ENCODE measurements at places on chromosomes 2 and 18.
A peak's percentile ranks its signal among the peaks of the same experiment; 100 is the strongest.

GRCh38 chr18:63402246-63403162, 19.8 kb downstream of the VPS4B start:
- no peak for DNase-seq

DNA sequence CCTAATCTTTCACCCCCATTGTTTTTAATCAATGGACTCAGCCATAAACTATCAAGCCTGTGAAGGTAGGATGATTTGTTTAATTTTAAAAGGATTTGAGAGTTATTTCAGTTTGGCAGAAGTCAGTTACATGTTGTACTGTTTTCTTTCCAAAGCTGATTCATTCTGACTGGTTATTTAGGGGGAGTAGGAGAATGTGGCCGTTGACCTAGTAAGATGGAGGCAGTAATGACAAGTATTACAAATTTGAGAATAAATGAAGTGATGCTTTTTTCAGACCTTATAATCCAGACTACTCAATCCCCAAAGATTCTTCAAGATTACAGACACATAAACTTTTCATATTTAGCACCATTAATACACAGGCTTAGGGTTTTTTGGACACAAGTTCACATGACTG, 4.3 kb downstream of the EPHA4 start:
- DNase-seq, result no peak

DNA sequence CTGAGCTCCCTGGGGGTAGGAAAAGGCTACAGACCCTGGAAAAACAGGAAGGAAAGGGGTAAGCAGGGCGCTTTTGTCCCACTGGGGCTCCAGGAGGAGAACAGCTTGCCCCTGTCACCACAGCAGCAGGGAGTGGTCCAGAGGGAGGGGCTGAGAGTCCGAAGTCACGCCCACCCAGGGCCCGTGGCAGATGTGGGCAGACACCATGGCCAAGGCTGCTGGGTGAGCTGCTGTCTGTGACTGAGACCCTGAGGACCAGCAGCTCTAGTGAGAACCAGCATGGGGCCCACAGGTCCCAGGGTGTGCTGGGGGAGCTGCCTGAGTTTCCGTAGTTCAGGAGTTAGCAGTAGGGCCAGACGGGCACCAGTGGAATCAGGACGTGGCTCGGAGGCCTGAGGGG, 162.0 kb downstream of the SPP2 start:
- no peak for DNase-seq

GRCh38 chr2:231615058-231615671, 22.5 kb downstream of the TEX44 start:
- DNase-seq, result no peak

DNA sequence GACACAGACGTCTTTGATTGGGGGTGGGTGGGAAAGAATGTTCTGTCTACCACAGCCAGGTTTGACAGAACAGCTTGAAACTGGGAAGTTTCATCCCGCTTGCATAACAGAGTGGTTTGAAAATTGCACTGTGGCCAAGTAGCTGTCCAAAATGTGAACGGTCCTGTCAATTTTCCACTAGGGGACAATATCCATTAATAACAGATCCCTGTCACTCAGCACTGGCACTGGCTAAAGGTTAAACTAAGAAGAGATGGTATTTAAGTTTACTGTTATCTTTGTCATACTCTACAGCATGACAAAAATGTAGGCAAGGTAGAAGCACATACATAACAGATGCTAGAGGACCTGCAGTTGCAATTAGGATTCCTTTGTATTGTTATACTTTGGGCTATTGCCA, 55.6 kb upstream of the ACMSD start:
- no peak for DNase-seq

GRCh38 chr2:96888072-96889011, 18.5 kb upstream of the SEMA4C start:
- no peak for DNase-seq

DNA sequence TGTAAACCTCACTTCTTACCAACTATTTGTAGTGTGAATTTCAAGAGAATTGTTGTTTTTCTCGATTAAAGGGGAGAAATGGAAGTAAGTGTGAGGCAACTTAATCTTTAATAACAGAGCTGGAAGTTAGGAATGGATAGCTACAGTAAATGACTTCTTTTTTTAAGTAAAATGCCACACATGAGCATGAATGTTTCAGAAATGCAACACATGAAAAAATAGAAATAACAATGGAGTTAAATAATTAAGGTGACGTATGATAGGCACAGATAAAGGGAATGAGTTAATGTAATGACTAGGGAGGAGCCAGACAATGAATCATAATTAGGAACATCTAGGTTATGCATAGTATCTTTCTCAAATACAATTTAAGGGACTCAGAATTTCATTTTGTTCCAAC, 3.4 kb downstream of the REL start:
- no peak for DNase-seq

DNA sequence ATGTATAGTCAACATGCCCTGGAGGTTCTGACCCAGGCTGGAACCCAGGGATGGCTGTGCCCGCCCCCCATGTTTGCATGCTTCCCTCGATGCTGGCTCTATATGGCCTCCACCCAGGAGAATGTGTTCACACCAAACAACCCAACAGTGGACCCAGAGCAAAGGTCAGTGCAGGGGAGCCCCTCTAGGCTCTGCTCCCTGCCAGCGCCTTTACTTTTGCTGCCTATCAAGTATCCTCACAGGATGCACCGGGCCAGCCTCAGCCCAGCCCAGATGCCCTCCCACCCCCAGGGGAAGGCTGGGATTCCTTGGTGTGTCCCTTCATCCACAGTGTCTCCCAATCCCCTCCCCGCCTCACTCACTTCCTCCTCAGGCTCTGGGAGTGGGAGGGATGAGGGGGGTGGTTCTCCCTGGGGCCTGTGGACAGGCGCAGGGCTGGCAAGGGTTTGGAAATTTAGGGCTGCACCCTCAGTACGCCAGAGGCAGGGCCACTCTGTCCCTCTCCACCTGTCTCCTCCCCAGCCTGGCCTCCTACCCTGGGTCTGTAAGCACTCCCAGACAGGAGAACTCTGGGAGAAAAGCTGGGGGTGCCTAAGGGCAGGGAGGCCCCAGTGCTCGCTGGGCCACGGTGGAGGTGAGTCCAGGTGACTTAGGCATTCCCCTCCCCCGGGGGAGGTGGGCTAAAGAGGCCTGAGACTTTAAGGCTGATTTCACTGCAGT, 2.3 kb downstream of the ATP6V1B1 start:
- no peak for DNase-seq

DNA sequence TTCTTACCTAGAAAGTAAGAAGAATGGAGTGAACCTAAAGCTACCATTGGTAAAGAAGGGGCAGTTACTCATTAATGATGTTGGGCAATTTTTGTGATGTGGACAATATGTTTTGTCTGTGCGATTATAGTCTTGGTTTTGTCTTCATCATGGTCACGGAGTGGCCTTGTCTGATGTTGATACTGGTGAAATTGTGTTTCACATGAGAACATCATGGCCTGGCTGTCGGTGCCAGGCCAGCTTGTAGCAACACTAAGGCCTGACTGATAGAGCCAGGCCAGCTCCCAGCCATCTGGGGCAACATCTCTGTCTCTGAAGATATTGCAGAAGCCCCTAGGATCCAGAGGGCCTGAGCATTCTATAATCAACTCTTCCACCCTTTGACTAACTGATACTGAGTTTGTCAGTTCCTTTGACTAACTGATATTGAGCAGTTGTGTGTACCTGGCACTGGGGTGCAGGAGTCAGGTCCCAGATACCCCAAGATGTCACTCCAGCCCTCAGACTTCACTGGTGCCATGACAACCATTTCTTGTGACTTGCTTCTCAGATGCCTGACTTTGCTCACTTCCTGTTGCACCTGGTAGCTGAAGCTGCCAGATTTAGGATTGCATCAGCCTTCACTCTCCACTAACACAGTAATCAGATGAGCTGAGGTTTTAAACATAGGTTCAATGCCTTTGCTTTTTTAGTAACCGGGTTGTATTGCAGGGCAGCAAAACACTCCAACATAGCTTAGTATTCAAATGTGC, 62.5 kb downstream of the RPIA start:
- no peak for DNase-seq

DNA sequence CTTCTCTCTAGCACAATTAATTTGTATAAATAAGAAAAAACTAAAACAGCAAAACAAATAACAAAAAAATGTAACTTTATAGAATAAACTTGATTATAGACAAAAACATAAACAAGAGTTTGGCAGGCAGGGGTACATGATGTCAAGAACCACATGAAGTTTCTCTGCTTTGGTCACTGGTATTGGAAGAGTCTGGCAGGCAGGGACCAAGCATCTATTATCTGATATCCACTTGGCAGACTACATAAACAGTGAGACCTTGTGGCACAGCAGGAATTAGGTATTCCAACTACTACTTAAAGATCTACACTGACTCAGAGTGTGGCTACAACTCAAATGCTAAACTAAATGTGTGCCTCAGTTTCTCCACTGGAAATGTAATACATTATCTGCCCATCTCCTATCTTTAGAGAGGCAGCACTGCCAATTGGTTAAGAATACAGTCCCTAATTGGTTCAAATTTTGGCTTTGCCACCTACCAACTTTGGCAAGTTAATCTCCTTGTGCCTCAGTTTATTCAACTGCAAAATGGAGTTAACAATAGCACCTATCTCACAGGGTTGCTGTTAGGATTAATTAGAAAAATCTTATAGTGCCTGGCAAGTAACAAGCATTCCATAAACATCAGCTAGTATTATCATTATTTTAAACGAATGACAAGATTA, 2.7 kb downstream of the MAP4K3 start:
- DNase-seq, result no peak

GRCh38 chr2:49000695-49001094, 153.6 kb downstream of the FSHR start:
- no peak for DNase-seq

GRCh38 chr2:86790676-86791572, at the start of gene CD8A:
Gene CD8A (minus strand): TSS chr2:86790913. CDS start chr2:86790825, 88 bp downstream.
- DNase-seq, result no peak

- no peak for DNase-seq
Measured at GRCh38 chr2:94996305-94997100, 29.0 kb upstream of the MAL start.

- no peak for DNase-seq
Measured at GRCh38 chr2:13005048-13005447, 288.3 kb downstream of the TRIB2 start.

DNA sequence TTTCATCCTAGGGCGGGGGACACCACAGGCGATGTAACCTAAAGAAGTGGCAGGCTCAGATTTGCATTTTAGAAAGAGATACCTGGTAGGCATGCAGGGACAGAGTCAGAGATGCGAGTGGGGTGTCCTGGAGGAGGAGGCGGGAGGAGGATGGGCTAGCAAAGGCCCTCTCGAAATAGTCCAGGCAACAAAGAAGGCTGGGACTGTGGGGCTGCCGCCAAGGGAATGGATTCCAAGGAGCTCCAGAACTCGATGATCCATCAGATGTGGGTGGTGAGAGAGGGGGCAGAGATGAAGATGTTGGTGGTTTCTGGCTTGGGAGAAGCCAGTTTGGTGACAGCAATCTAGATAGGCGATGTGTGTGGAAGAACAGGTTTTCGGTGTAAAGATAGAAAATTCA, 12.5 kb upstream of the INPP5D start:
- DNase-seq, result no peak

DNA sequence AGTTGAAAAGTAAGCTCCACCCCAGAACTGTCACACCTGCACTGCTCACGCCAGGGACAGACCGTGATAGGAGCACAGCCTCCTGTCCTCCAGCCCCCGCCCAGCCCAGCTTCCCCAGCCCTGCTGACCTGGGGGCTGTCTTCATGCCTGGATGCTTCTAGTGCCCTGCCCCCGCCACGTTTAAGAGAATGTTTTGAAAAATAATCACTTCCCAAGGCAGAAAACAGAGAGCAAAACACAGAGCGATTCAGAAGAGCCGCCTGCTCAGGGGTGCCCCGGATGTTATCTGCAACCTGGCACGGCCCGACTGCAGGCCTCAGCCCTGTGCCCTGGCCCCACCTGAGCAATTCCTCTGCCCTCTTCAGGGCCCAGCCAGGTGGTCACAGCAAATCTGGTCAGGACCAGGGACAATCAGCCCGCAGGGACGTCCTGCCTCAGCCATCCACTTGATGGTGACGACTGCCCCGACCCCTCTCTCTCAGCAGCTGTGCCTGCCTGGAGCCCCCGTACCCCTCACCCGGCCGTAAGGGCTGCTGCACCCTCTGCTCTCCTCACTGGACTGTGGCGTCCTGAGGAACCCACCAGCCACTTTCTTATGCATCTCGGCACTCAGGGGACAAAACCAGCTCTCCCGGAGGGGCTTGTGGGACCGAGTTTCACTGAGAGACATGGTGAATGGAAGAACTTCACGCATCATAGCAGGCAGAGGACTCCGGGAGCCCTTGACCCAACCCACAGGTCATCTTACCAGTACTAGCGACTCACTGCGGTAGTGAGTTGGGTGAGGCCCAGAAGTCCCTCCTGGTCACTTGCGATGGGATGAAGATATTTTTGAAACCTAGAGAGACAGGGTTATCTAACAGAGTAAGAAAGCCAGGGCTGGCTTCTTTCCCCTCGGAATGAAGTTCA, 30.2 kb downstream of the ADI1 start:
- DNase-seq, result no peak

DNA sequence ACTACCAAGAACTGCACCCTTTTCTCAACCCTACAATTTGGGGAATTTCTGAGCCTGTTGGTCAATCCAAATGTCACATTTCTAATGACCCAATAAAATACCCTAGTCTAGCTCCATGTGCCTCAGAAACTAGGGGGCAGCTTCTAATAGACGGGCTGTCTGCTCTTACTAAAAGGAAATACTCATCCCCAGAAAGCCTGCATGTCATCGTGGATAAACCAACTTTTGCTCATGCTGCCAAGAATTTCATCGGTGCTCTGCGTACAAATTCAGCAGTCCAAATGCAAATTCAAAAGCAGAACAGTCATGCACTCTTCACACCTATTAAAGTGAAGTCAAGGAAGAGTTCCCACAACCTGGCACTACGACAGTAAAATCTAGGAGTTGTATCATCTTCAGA, 377.3 kb downstream of the LNPK start:
- DNase-seq, result no peak

- DNase-seq, result peak; percentile 98
Measured at GRCh38 chr2:113977660-113978523, 88.0 kb downstream of the ACTR3 start.

DNA sequence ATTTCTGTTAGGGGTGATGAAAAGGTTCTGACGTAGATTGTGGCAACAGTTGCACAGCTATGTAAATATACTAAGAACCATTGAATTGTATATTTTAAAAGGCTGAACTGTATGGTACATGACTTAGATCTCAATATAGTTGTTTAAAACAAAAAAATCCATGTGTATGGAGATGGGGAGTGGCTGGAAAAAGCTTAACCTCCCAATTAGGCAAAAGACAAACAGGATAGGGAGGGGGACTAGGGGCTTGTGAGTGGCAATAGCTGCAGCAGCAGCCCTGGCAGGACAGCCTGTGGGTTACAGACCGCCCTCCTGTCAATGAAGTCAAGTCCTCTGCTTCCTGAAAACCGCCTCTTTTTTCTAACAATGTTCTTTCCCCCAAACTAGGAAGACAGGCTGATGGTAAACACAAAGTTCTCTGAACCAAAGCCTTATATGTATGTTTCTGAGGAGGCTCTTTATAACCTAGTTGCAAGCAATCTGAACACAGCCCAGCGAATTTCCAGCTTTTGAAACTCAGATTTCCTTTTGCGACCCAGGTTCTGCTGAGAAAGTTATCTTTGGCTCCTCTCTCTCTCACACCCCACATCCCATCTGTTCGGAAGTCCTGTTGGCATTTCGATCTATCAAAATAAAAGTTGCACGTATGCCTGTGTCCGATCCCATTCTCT, 10.3 kb downstream of the ATP8B1 start:
- DNase-seq, result no peak

Measured in COLO829 (cell line).